NCI-H2171 treated with DMSO at 0.1 percent for 48 hours (cell line): ENCODE measurements at places on chromosomes 7 and 10.

DNA sequence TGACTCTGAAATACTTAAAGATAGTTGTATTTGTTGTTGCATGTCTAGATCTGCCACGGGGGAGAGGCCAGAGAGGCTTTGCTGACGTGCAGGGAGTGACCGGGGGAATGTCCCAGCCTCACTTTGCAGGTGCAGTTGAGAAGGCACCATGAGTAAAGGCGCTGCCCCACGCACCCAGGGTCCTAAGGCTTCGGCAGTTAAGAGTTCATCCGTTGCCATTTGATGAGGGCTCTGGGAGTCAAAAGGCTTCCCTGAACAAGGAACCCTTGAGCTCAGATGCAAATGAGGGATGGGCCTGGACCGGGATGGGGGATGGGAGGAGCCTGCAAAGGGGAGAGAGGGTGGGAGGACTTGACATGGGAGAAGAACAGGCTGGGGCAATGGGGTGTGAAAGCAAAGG, 20.4 kb downstream of the PPP2R2D start:
- no peak for DNase-seq

- no peak for DNase-seq
Measured at GRCh38 chr10:30709700-30710358, 80.3 kb upstream of the LYZL2 start.

- DNase-seq, result no peak
Measured at GRCh38 chr10:114477285-114477684, 73.0 kb upstream of the AFAP1L2 start.

GRCh38 chr7:45663965-45664633, 89.9 kb downstream of the ADCY1 start:
- DNase-seq, result no peak

DNA sequence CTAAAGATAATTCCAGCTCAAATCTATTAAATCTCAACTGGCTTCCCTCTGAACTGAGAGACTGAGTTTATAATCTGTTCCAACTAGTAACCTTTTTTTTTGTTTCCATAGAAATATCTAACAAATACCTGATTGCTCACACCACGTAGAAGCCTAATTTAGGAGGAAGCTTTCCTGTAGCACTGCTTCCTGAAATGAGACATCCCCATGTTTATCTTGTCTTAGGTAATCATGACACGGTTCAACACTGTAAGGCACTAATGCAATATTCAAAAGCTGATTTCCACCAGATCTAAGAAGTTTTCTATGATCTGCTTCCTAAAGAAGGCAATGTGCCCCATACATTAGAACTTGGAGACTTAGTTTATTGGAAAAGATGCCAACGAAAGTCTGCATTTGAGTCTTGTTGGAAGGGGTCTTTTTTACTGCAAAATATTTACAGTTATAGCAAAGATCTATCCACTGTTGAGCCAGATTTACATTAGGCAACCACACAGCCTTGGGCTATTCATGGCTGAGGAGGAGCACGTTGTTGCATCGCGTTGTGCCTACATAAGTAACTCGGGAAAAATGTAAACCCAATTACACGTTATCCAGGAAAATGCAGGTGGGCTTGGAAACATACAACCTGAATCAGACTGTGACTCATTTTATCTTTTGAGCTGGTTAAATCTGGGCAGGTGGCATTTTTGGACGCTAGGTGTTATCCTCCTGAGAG, 66.3 kb downstream of the VIPR2 start:
- DNase-seq, result no peak

GRCh38 chr7:16647435-16647960, 1.5 kb downstream of the BZW2 start:
- peak; percentile 32 for DNase-seq

GRCh38 chr7:92057375-92057774, 76.9 kb downstream of the CYP51A1 start:
- peak; percentile 25 for DNase-seq

DNA sequence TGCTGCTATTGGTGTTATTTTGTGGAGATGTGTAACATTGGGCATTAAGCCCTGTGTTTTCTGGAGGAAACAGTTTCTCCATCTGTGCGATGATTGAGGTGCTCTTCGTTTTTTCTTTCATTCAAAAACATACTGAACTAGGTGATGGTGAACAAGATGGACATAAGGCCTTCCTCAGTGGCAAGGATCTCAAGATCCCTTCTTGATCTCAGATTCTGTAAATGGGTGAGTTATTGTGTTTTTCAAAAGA, 759 bp upstream of the ELAPOR2 start:
- peak; percentile 50 for DNase-seq

DNA sequence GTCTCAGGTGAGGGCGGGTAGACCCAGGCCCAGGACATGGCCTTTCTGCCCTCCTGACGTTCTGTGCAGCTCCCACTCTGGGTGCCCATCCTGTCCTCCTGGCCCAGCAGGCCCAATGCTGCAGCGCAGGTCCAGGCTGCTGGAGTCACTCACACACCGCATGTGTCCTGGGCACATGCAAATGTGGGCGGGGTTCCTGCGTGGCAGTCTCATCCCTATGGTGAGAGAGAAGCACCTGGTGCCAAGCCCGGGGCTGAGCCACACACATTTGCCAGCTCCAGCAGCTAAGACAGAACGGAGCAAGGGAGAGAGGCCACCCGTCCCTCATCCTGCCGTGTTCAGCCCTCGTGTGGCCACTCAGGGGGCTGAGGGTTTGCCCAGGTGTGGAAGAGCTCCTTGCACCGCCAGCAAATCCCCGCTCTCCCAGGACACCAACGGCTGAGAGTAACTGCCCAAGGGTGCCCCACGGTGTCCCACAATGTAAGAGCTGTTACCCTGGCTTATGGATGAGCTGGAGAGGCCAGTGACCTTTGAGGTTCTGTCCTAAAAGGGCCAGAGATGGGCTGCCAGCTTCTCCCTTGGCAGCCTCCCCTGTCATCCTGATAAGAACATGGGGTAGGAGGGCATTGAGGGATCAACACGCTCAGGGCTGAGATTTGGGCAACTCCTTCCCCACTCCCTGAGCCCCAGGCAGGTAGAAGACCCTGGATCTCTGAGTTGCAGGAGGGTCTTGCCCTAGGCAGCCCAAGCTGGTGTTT, 4.4 kb downstream of the FUOM start:
- no peak for DNase-seq

DNA sequence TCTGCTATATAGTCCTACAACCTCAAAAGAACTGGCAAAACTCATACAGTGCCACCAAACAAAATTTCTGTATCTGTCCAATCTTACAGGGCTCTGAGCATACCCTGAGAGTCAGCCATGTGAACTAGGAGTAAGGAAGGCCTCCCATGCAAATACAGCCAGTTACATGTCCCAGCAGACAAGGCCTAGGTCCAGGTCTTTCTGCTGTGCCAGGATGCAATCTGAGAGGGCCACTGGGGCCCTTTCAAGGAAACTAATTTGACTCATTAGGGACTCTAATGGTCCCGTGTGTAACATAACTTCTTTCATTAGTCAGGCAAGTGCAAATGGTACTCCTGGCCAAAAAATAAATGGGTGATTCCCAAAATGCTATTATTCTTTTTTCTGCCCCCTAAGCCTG, 17.9 kb upstream of the HIBADH start:
- no peak for DNase-seq

DNA sequence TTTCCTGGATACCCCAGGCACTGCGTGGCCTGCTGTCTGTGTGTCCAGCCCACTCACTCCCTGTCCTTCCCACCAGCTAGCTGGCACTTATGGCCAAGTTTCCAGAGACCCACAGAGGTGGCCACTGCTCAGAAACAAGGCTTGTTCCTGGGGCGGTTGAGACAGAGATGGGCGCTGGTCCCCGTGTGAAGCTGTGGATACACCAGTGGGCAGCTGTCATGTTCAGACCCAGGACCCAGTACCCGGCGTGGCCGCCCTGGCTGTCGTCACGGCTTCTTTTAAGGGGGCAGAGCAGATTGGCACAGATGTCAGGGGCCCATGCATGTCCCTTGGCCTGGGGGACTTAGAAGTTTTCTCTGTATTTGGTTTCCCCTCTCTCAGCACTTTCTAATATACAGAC, 36.3 kb downstream of the FOXL3 start:
- DNase-seq, result no peak

- no peak for DNase-seq
Measured at GRCh38 chr10:26481914-26482550, 43.9 kb downstream of the APBB1IP start.

DNA sequence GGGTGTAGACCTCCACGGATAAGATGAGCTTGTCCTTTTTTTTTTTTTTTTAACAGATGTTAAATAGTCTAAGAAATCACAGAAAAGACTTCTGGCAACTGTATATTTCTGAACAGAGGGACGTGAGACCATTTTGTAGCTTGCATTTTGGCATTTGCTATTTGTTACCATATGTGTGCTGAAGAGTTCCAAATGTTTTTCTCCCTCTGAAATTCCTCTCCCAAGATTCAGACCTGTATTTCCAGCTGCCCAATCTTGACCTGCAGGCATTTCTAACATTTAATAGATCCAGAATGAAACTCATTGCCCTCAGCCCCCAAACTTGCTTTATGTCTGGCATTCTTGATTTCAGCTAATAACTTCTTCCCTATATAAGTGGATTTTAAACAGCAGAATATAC, 223.1 kb upstream of the FZD1 start:
- DNase-seq, result no peak

DNA sequence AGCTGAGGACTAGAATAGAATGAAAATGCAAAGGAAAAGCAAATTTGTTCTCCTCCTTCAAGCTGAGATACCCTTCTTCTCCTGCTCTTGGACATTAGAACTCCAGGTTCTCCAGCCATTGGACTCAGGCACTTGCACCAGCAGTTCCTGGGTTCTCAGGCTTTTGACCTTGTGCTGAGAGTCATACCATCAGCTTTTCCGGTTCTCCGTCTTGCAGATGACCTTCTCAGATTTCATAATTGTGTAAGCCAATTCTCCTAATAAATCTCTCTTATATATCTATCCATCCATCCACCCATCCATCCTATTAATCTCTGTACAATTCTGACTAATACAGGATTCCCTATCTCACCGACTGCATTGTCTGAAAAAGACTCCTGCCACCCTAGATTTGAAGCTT, 108.3 kb downstream of the AHR start:
- no peak for DNase-seq

DNA sequence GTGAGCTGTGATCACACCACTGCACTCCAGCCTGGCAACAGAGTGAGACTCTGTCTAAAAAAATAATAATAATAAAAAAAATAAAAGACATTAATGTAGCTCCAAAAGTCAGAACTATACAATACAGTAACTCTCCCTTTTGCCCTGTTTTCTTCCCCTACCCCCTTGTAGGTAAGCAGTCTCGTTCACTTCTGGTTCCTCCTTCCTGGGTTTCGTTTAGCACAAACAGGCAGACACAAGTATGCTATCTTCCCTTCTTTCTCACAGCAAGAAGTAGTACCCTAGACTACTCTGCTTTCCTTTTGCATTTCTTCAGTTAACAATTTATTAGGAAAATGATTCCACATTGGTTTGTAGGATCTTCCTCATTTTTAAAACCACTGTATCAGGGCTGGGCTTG, 33.1 kb downstream of the PDSS1 start:
- DNase-seq, result no peak

GRCh38 chr7:30971840-30972563, 8.2 kb downstream of the GHRHR start:
- no peak for DNase-seq

DNA sequence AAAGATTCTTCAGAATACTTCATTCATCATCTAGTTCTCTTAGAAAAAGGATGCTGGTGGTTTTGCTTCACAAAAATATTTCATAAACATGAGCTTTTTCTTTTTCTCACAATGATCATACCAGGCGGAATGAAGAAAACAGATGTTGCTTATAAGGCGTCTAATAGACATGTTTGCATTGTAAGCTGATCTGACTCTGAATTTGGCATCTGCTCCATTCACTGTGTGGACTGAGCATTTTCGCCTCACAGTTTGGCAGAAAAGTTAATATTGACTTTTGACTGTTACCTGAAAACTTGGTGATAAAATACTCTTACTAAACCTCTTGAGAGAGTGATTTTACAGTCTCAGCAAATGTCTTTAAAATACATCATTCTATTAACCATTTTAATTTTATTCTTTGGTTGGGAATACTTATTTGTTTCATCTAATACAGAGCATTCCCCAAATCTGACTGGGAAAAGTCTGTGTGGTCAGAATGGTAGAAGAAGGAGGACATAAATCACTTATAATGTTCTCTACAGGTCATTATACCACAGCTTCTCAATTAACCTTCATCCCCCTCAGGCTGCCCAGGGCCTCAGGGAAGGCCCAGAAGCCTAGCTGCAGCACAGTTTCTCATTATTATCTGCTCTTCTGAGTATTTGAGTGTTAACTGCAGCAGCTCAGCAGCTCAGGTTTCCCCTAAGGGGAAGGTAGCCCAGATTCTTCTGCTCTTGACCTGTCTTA, 121.6 kb upstream of the KAT6B start:
- peak; percentile 88 for DNase-seq

DNA sequence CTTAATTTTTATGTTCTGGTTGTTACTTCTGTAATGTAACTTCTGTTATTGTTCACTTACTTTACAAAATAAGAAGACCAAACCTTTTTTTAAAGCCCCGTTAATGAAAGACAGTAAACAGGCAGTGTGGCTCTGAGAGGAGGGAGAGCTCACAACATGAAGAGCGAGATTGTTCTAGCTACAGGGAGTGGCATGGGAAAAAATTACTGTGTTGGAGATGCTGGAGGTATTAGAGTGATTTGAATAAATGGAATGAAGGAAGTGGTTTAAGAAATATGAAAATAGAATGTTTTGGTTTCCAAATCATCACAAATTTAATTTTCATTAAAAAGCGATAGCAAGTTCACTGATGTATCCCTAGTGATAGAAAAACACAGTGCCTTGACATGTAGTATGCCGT, 31.8 kb downstream of the REEP3 start:
- no peak for DNase-seq

DNA sequence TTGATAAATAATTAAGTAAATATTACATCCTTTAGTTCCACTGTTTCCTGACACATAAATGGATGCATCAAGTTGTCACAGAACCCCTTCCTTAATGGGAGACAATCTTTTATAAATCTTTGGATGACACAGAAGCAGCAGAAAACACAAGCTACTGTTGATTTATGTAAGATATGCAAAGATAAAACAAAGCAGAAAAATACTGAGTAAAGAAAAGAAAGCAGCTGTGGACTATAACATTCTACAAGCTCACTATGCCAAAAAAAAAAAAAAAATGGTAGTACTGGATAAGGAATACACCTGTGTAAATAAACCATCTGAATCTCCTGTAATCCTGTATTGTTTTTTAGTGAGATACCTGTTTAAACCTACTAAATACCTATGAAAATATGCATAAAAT, 92.0 kb upstream of the FAM180A start:
- no peak for DNase-seq

DNA sequence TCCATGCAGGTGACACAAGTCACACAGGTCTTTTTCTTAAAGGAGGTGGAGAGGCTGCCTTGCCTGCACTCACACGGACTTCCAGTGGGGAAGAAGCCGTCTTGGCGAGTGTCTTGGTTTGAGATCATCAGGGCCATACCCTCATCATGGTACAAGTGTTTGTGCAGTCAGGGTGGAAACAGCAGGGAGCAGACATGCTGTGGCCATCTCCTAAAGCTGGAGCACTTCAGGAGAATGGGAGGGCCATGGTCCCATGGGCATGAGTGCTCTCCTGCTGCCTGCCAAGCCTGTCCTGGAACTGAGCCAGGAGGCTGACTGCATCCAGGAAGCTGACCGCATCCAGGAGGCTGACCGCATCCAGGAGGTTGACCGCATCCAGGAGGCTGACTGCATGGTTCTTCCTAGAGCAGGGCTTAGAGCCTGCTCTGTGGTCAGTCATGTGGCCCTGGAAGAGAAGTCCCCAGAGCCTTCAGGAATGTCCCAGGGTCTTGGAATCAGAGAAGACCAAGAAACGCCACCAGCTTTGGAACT, 98.4 kb downstream of the ADARB2 start:
- no peak for DNase-seq

GRCh38 chr7:88155756-88156155, 64.1 kb downstream of the SRI start:
- no peak for DNase-seq
